Anterior cingulate cortex (tissue), 58 donors: ENCODE measurements at places on chromosomes 7 and 10.

DNA sequence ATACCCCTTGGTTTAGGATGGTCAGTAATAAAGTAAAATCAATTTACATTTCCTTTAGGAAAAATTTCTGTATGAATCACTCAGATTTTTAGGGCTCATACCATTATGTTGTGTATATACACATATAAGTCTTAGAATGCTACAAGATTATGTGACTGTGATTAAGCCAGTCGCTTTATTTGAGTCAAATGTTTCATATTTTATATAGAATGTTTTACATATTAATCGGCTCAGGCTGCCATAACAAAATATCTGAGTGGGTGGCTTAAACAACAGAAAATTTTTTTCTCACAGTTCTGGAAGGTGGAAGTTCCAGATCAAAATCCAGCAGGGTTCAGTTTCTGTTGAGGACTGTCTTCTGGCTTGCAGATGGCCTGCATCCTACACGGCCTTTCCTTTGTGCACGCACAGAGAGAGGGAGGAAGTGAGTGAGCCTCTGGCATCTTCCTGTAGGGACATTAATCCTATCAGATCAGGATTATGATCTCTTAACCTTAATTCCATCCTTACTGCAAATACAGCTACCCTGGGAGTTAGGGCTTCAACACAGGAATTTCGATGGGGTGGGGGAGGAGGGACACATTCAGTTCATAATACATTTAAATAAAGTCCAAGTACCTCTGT lies 198.0 kb downstream of the PHF14 start:
- DNase-seq, result no peak

GRCh38 chr10:70265032-70265689 lies 18.6 kb downstream of the NPFFR1 start:
- no peak for DNase-seq

DNA sequence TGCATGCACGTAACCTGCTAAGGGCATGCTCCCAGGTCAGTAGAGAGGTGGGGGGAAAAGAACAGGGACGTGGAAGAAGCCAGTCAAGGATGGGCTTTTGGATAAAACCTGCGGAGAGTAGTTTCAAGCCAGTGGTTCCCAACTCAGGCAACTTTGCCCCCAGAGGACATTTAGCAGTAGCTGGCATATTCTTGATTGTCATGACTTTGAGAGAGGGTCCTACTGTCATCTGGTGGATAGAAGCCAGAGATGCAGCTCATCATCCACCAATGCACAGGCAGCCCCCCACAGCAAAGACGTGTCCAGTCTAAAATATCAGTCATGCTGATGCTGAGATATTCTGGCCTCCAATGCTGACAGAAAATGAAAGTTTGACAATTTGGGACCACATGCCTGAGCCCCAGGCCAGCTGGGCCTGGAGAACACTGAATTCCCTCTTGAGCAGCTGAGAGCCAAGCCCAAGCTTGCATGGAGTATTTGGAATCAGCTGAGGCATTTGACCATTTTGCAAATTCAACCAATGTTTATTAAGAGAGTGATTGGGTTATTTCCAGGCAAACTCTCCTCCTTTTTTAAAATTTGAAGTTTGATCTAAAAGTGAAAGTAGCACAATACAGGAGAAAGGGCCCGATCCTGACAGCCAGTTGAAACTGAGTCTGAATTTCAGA lies 110.0 kb upstream of the C7orf33 start:
- DNase-seq, result no peak

DNA sequence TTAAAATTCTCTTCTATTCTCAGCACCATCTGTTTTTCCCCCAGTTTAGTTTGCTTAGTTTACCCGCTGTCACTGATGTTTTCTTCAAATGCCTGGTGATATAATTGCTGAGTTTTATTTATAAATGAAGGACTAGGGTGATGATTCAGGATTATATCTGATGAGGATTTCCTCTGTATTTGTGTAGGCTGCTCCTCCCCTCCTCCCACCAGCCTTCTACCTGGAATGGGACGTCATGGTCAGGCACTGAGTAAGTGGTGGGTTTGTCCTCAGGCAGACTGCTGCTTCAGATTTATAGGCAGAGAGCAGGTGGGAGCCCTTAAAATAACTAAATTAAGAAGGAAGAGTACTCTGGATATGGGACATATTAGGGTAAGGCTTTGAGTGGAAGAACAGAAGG lies 35.8 kb downstream of the PALS2 start:
- no peak for DNase-seq

DNA sequence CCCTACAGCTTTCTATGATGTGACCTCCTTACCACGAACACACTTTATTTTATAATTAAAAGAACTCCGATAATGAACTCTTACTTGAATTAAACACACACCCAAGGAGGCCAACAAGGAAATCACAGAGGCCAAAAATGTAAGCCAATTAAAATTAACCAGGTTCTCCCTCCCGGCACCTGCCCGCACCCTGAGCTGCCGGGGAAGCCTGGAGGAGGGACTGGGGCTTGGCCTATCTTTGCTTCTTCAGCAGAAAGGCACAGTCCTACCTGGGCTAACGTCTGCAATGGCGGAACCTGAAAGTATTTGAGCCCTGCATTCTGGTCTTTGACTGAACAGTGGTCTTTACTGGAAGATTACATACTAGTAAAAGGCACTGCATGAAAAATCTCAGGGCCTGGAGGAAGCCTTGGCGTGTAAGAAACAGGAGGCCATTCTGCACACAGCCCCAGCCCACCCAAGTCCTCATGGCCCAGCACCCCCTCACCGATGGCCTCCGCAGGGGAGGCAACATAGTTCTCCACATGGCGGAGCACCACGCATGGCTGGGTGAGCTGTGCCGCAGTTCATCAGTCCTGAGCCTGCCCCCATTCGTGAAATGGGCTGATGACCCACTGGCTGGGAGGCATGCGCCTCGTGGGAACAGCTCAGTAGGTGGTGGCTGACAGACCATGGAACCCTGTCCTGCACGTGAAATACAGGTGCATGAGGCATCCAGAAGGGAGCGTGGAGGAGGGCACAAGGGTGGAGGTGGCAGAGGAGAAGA lies 173.8 kb downstream of the PARD3 start:
- no peak for DNase-seq

DNA sequence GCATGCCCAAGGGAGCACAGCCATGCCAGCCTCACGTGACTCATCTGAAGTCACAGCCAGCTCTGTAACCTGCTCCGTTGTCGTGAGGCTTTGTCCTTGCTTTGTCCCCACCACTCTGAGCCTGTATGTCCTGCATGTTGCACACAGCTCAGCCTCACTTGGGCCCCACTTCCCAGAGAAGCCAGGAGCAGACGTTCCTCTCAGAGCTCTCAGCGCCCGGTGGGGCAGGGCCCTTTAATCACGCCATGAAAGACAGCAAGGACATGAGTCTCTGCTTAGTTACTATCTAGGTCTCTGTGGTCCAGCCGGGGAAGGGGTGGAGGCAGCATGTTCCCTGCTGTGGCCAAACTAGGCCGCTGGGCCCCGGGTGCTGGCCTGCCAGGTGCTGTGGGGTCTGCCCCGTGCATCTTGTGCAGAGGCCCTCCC lies 127.4 kb upstream of the FAM20C start:
- DNase-seq, result no peak

DNA sequence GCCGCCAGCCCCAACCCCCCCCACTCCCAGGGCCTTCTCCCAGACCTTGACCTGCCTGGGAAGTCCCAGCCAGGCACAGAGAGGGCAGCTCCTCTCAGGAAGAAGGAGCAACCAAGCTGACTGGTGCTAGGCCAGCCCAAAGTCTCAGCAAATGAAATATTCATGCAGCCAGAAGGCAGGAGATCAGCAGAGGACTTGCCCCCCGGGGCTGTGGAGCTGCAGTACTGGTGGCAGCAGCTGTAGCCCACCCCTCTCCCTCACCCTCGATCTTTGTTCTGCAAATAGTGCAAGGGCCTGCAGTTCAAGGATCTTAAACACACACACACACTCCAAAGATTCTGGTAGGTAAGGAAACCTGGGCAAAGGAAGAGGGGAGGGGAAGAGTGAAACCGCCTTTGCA lies 3.5 kb upstream of the SRRM3 start:
- no peak for DNase-seq

GRCh38 chr7:99127636-99128035 lies 16.3 kb downstream of the SMURF1 start:
- no peak for DNase-seq

DNA sequence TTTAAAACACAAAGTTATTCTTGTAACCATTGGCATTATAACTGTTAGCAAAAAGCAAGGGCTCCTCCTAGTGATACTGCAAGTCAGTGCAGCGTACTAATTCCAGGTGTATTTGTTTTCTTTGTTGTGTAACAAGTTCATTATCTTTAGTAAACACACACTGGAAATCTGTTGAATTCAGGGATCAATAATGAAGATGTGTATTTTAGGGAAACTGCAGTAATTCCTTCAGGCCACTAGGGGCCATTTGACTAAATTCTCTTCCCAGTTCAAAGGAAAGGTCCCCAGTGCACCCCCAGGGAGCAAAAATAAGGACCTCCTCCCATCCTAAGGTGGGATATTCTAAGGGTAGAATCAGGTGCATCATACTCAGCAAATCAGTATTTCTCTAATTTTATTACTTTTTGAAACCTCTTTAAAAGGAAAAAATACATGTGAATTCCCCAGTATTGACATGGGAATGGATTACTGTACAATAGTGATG lies 158.6 kb upstream of the LYZL1 start:
- DNase-seq, result no peak

GRCh38 chr10:21953585-21954057 lies 49.9 kb downstream of the DNAJC1 start:
- no peak for DNase-seq

DNA sequence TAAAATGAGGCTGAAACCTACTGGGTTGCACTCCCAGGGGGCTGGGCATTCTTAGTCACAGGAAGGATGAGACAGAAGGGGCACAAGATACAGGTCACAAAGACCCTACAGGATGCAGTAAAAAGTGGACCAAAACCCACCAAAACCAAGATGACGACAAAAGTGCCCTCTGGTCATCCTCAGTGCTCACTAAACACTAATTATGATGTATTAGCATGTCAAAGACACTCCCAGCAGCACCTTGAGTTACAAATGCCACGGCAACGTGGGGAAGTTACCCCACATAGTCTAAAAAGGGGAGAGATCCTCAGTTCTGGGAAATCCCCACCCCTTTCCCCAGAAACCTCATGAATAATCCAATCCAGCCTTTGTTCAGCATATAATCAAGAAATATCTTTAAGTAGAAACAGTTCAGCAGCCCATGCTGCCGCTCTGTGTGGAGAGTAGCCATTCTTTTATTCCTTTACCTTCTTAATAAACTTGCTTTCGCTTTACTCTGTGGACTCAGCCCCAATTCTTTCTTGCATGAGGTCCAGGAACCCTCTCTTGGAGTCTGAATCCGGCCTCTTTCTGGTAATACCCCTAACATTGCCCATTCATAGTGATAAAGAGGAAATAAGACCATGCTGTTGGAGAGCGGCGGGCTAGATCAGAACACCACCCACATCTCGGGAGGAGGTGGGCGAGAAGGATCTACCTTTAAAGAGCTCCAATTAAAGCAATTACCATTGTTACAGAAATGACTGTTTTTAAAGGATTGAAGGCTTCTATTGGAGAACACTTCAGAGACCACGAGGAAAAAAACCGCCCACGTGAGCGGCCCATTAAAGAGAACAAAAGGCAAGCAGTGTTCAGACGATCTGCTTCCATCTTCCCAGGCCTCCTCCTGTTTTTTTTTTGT lies 170.9 kb downstream of the USP6NL start:
- DNase-seq, result no peak

GRCh38 chr7:29993140-29993539 lies 3.5 kb upstream of the SCRN1 start:
- no peak for DNase-seq

DNA sequence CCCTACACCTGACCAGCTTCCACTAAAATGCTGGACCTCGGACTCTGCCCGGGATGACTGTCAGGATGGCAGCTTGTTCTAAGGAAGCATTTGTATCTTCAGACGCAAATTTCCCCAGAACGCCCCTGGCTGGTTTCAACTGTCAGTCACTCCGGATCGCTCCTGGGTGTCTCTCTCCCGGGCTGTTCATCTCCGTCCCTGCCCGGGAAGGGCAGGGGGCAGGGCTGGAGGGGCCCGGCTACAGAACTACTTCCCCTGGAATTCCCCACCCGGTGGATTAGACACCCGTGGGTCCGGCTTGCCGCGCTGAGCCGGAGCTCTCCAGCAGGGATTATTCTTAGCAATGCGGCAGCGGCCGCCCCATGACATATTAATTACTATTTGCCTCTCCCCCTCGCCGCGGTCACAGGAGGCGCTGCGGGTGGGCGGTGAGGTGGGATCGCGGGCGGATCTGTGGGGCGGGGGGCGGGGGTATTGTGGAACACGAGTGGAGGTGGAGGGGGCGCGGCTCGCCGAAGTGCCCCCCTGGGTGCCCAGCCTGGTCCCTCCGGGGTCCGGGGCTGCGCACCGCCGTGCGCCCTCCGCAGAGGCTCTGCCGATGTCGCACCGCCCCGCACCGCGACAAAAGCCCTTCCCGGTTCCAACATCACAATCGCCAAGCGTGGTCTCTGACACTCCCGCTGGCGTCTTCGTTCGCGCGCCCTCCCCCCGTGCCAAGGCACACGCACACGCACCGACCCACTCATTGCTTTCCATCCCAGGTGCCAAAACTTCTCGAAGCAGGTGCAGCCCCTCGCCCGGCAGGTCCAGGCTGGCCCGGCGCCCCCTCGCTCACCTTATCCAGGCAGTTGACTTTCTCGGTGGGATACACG lies 276.1 kb upstream of the NEBL start:
- DNase-seq, result no peak

GRCh38 chr7:8105449-8106095 lies 137.0 kb downstream of the GLCCI1 start:
- no peak for DNase-seq

GRCh38 chr10:129272866-129273650 lies 194.0 kb upstream of the MGMT start:
- DNase-seq, result no peak

GRCh38 chr10:26112532-26112931 lies 104.0 kb upstream of the GAD2 start:
- DNase-seq, result no peak

GRCh38 chr10:6811153-6811552 lies 231.1 kb upstream of the PRKCQ start:
- no peak for DNase-seq

- no peak for DNase-seq
These were observed 69.0 kb downstream of the FAM107B start for GRCh38 chr10:14705548-14706230.

GRCh38 chr10:78491812-78492211 lies 458.1 kb downstream of the RPS24 start:
- DNase-seq, result no peak

- DNase-seq, result no peak
These were observed 357.6 kb upstream of the PCDH15 start for GRCh38 chr10:55158633-55159032.
